ENCODE measurements at places on chromosomes 6 and 20.
A peak's percentile ranks its signal among the peaks of the same experiment; 100 is the strongest.

DNA sequence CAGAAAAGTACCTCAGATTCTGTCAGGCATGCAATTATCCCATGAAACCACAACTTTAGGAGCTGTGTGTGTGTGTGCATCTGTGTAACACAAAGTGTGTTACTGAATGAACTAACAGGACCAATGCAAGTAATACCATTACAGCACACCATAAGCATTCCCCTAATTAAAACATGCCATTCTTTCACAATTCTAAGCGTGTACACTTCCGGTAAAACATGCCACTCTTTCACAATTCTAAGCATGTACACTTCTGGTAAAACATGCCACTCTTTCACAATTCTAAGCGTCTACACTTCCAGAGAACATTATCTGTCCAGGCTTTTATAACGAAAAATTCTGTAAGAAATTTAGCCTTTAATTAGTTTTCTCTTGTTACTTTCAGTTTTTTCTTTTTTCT is 238.2 kb downstream of the GMDS start:
- no peak for DNase-seq

- no peak for DNase-seq
Observed at GRCh38 chr6:39665861-39666260, 59.3 kb downstream of the KIF6 start.

GRCh38 chr6:4941782-4942672 is 61.8 kb downstream of the RPP40 start:
- DNase-seq, result peak; percentile 88

GRCh38 chr6:36539814-36540568 is 7.3 kb downstream of the STK38 start:
- no peak for DNase-seq

- no peak for DNase-seq
Observed at GRCh38 chr6:166630462-166630861, 3.4 kb upstream of the RPS6KA2 start.

DNA sequence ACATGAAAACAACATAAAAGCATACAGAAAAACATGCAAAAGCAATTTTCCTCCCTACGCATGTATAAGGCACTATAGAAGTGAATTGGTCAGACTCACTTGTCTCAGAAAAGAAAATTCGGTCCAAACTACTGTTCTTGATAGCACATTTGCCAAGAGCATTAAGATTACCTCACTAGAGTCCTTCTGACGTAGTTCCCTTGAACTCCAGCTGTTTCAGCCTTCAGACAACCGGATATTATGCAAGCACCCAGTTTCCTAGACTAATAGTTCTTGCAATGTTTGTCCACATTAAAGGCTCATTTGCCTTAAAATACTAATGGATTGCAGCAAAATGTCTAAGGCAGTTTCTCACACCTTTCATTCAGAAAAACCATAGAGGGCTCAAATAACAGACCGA is 2.5 kb upstream of the CASS4 start:
- DNase-seq, result peak; percentile 99

GRCh38 chr6:144580039-144580438 is 294.9 kb downstream of the UTRN start:
- DNase-seq, result no peak

DNA sequence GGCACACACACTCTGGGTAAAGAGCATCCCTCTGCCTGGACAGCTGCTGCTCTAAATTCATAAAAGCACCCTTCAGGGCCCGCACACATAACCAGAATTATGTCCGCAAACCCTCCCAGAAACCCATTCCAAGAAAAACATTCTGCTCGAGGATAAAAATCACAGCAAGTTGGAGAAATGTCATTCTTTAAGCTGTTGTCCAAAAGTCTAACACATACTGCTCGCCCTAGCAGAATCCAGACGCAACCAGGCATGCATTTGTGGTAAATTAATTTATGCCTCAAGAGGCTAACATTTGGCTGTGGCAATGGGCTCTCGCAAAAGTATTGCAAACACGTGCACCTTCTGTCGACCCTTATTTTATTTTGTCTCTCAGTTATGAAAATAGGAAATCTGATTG is 116.1 kb upstream of the INSM1 start:
- no peak for DNase-seq

- no peak for DNase-seq
Observed at GRCh38 chr20:35575958-35576357, 34.1 kb downstream of the ERGIC3 start.

DNA sequence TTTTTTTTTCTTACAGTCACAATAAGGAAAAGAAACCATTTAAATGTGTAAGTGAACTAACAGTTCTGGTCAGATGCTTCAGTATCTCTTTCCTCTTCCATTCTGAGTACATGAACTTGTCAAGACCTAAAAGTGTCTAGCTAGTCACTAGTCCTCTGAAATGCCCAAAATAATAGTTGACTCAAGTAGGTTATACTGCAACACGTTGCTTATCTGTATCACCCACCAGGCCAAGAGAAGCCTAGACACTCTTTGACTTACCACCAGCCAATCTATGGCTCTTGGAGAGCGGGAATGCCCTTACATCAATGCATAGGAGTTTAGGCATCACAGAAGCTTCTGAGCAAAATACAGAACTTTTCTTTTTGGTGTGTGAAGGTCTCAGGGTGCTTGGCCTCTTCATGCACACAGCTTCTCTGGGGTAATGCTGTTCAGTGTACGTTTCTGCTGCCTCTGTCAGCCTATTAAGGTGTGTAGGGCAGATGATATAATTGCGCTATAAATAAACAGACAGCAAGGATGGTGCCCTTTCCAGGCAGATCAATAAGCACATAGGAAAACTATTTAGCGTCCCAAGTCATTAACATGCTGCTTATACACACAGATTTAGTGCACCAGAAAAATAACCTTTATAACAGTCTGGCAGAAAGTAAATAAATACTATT is 7.8 kb upstream of the GFOD1 start:
- DNase-seq, result no peak

DNA sequence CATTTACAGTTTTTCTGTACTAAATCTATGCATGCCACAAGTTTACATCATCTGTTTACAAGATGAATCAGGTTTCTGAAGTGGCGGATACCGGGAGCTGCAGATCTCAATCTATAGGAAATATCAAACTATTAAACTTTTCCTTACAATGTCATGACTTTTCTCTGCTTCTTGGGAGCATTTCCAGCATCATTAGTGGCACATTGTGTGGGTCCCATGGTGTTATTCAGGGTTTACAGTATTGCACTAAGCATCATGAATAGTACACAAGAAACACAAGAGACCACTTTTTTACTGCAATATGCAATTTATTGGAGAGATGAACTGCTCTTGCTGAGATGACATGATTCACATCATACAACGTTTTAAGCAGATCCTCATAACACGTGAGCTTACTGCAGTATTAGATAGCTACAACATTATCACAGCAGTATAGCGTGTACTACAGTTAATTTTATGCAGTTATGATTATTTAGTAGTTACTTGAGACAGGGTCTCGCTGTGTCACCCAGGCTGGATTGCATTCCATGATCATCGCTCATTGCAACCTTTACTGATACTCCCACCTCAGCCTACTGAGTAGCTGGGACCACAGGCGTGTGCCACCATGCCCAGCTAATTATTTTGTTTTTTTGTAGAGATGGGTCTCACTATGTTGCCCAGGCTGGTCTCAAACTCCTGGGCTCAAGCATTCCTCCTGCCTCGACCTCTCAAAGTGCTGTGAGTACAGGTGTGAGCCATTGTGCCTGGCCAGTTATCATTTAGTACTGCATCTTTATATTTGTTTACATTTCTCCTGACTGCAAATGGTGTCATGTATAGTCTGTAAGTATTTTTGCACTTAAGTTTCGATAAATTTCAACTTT is 18.4 kb downstream of the BLTP3A start:
- DNase-seq, result no peak

DNA sequence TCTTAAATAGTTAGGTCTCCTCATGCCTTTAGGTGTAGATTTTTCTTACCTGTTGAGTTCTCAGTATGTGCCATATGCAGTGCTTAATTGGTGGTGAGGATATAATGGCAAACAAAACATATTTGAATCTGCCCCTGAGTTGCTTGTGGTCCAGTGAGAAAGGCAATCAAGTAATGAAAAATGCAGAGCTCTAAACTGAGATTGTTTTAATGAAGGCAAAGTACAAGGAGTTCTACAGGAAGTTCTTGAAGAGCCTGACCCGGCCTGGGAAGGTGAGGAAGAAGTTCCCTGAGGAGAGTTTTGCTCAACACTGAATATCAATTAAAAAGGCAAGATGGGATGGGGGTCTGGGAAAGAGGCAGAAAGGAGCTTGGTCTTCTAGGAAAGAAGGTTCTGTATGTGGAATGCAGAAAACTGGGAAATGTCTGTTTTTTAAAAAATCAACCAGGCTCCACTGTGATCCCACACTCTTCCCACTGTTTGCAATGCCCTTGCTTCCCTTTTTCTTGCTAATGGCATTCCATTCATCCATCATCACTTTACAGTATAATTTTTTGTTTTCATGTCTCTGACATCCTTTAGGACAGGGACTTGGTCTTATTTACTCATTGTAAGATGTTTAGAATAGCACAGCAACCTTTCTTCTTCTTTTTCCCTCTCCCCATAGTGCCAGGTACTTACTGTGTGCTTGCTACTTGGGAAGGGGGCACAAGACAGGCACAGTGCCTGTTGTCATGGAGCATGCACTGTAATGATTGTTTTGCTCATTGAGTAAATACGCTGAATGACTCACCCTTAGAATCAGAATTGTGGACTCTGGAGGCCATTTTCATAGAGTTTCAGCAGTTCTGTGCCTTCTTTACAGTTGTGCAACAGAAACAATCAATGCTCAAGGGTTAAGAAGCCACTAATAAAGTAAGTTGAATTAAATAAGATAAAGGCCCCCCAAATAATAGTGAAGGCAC is 64.3 kb downstream of the ANKS1A start:
- peak; percentile 70 for DNase-seq
